ENCODE measurements at places on chromosomes 12 and 14. TPM values are rescaled to one million over a fixed set of nuclear protein-coding genes. Genes with fewer than 3 reads are reported as not detected.

Gene PZP
- not detected for total RNA-seq

- no peak for DNase-seq
Measured at GRCh38 chr14:41805633-41806032, 199.0 kb downstream of the LRFN5 start.

DNA sequence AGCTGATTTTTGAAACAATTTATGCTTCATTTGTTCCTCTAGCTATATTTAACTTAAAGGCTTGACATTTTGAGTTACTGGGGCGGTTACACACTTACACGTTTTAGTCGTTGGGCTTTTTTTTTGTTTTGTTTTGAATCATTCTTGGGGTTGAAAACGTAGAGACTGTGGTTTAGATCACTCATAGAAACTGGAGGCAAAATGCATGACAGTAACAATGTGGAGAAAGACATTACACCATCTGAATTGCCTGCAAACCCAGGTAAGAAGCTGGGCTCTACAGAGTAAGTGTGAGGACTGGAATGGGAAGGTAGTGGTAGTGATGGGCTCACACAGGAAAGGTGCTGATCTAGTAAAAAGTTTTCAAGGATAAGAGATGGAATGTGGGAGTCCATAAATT is at the start of gene CLEC2D:
TSS of gene CLEC2D (plus strand) at position 180 of the 400 bp plus-strand sequence. CDS start at position 202, 22 bp downstream.
- DNase-seq, result peak; percentile 95

- no peak for DNase-seq
Measured at GRCh38 chr14:97312910-97313309, 515.7 kb downstream of the VRK1 start.

- DNase-seq, result no peak
Measured at GRCh38 chr12:78146365-78146772, 315.7 kb downstream of the NAV3 start.

Data from GM12878 (cell line).